8988T (cell line): ENCODE measurements at places on chromosomes 1 and 21.

DNA sequence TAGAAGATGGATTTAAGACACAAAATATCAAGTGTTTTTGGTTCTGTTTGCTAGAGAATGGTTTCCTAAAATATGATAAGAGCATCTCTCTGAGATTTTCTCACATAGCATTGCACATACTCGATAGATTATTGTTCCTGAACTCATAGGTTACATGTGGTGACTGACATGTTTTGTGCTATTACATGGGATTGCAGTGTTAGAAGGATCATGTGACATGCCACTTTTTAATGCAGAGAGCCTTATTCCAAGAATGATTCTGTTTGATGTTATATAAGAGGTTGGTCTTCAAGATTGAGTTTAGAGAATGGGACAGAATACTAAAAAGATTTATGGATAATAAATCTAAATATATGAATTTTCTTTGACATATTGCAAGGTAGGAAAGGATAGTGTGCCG, 34.4 kb upstream of the SPAG17 start:
- no peak for DNase-seq

DNA sequence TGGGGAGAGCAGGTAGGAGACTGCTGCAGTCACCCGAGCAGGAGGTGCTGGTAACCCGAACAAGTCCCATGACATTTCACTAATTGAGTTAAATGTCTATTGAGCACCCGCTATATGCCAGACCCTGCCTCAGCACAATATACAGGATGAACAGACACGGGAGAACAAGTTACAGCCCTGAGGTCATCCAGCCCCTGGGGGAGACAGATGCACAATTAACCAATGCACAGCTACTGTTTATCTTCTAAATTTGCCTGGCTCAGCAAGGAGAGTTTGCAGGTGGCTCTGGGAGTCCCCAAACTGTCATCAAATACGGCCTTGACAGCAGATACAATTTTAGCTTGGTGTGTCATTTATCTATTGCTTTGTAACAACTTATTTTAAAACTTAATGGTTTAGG, 18.1 kb downstream of the CITED4 start:
- DNase-seq: no peak

DNA sequence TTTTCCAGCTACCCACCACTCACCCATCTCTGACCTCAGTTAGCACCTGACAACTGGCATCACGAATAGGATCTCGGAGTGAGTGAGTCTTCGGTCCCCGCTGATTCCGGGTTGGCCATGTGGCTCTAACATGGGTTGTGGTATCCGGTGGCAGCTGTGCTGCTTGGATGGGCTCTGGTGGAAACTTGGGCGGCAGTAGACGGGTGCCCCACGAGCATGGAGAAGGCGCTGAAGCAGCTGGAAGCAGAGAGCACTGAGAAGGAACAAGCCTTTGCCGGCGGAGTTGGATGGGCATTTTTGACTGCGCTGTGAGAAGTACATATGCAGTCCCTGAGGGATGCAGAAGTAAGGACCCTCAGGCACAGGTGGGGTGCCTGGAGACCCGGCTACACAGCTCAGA, 1044.0 kb upstream of the ADGRL4 start:
- DNase-seq: no peak

DNA sequence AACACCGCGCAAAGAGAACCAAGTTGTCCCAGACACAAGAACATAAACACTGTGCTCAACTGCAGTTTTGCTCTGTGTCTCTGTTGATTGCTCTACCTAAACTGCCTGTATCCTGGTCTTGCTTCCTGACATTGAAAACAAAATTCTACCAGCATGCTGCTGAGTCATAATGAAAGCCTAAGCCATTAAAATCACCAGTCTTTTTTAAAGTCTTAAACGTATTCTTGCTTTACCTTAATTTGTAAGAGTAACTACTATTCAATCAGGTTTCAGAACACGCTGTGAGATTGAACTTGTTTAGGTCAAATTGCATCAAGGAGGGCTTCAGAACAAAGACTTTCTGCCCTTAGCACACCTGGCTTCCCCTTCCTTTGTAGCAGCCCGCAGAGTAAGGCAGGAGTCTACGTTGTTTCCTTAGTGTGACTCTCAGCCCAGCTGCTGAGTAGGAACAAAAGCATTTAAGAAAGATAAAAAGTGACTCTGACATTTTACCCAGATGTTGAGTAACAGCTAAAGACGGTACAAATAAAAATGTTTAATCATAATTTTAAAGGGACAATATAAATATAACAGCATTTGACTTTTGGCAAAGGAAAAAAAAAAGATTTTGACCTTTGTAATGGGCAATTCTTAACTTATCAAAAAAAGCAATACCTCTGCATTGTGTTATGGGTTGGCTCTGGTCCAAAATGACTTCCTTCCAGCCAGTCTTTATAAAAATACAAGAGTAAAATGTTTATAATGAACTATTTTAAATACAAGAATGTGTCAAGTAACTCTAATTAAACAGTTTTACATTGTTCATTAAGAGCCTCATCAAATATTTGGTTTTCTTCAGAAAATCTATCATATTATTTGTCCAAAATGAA, 186.9 kb upstream of the ADGRL4 start:
- no peak for DNase-seq

GRCh38 chr1:214966346-214966745, 116.2 kb upstream of the KCNK2 start:
- DNase-seq: no peak

GRCh38 chr1:16167331-16168143, 11.7 kb upstream of the EPHA2 start:
- no peak for DNase-seq

- no peak for DNase-seq
These were observed 55.0 kb downstream of the COL24A1 start for GRCh38 chr1:86101616-86102015.
